ENCODE measurements at places on chromosomes 4 and X. TPM values are rescaled to one million over a fixed set of nuclear protein-coding genes. Genes with fewer than 3 reads are reported as not detected.

DNA sequence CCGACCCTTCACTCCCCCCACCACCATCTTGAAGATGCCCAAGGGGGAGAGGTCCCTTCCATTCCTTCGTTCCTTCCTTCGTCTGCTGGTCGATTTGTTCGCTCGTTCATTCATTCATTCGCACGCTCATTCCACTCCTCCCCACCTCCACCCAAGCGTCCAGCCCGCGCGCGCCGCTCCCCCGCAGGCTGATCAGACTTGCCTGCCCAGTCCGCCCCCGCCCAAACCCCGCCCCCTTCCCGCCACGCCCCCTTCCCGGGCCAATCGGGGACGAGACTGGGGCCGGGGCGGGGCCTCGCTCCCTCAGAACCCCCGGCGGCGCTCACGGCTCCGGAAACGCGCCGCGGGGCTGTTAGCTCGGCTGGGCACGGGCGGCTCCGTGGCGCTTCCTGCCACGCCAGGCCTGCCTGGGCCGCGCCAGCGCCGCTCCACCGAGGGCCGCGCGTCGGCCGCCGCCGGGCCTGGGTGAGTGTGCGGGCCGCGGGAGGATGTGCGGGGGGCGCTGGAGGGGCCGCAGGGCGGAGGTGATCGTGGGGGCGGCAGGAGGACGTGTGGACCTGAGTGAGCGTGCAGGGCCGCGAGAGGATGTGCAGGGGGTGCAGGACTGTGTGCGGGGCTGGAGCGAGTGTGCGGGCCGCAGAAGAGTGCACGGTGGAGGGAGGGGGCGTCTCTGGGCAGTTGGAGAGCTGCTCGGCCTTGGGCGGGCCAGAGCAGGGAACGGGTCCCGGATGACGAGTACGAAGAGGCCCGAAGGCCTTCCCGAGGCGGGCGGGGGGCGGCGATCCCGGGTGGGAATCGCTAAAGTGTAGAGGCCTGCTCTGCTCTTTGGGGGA, at the start of gene ZNF275:
TSS of gene ZNF275 (plus strand) at position 333 of the 833 bp plus-strand sequence. CDS start 2,527 bp downstream, outside the sequence.
- DNase-seq = peak; percentile 97

The EDA gene
- 0.59 TPM for total RNA-seq

DNA sequence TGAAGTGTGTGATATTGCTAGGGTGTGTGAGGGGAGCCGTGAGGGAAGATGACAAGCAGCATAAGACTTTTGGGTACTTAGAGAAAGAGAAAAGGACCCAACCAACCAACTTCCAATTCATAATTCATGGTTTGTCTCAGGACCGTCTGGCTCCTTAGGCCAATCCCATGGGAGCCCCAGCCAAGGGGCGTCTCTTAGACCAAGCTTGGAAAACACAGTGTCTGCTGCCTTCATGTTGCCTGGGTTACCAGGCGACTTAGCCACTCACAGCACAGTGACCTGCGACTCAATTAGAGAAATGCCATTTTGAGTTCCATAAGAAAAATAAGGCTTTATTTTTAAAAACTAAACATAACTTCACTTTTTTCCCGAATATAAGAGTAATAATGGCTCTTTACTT, 32.7 kb downstream of the BST1 start:
- no peak for DNase-seq

GRCh38 chr4:162705130-162705803, 461.4 kb downstream of the NAF1 start:
- peak; percentile 10 for DNase-seq

DNA sequence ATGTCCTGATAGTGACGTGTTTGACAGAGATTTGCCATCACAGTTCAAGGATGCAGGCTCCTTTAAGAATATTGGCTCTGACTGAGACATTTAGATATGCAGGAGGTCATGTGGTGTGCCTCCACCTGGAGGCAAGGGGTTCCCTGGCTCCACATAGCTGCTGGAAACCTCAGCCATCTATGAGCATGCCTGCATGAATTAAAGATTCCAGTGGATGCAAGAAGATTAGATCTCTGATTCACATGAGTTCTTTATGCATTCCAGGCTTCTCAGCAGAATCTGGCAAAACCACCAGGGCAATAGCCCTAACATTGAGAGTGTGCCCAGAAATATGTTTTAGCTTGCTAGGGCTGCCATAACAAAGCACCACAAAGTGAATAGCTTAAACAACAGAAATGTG, 298.5 kb upstream of the AADAT start:
- no peak for DNase-seq

DNA sequence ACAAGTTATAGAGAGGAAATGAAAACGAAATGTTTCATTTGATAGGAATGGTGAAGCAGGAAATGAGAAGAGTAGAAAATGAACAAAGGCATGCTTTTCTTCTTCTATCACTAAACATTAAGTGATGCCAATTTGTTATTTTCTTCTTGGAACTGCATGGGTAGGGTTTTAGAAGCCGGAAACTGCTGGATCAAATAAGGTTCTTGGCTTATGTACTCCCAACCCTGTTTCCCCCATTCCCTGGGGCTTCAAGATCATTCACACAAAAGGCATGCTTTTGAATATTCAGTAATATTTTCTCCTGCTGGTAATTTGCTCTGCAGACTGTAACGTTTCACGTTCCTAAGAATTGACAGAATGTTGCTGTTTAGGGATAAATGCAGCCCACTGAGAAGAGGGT, 224.1 kb downstream of the NLGN4X start:
- no peak for DNase-seq

DNA sequence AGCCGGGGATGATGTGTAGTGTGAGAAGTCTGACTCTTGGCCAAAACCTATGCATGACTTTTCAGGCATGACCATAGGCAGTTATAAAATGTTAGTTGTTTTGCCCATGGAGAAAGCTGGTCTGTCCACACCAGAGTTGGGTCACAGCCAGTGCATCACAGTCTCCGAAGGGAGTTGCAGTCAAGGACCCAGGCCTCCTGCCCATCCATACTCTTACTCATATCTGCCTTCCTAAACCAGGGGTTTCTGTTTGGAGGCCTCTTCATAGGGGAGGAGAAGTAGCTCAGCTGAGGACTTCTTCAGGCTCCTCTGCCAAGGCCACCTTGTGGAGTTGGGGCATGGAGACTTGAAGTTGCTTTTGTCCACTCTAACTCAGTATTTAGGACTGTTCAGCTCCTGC, 1008.3 kb downstream of the PCDH18 start:
- DNase-seq = no peak

The COL25A1 gene
- 1.4 TPM for total RNA-seq

DNA sequence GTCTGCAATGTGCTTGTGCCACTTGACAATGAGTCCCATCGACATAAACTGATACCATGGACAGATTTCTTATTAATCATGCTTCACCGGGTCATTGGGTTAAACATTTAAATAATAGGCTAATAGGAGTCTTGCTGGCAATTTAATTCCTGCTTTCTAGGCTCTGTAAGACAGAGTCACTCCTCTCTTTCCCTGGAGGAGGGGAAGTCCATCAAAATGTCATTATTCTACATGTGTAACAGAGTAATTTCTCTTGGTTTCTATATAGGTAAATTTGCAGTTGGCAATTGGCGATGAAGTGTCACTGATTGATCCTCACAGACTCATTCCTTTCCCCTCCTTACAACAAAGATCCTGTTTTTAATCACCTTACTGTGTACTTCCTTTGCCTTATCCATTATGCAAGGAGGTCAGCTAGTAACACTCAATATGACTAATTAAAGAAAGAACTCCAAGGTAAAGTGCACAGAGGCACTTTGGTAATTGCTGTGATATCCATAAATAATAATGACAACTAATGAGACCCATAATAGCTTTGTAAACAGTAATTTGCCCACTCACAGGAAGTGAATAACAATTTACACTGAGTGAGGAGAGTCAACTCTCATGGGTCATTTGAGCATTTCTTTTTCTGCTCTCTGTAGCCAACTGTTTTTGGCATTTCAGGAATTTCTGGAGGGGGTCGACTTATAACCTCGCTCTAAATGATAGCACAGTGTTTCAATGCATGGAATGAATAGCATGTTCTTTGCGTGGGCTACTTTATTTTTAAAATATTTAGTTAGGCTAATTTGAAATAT, 184.0 kb downstream of the UGT8 start:
- no peak for DNase-seq

The GC gene
- not detected for total RNA-seq

DNA sequence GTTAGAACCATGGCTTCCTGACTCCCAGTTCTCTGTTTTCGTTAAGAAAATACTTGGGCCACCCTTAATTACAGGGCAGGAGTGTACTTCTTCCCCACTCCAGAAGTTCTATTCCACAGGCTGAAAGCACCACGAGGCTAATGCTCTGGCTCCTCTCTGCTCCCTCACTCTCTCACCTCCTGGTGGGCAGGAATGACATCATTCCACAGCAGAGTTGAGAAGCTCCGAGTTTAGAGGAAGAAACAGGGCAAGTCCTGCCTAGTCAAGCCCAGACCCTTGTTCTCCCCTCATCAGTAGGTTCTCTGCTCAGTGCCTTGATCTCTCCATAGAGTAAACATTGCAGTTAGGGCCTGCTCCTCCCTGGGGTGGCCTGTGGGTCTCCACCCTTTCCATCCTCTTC, 343.8 kb upstream of the CLNK start:
- DNase-seq = no peak

DNA sequence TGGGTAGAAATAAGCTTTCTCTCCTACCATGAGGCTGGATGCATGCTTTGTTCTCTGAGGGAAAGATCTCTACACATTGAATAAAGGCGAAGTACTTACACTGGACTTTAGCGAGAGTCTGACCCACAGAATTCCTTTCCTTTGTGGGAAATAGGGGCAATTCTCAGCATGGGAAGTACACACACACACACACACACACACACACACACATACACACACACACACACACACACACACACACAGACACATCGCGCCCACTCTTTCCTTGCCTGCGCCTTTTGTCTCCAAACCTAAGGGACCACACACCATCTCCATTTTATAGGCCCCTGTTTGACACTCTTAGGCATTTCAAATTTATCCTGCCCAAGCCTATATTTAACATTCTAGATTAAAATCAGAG, 83.8 kb downstream of the LUZP4 start:
- DNase-seq = no peak

DNA sequence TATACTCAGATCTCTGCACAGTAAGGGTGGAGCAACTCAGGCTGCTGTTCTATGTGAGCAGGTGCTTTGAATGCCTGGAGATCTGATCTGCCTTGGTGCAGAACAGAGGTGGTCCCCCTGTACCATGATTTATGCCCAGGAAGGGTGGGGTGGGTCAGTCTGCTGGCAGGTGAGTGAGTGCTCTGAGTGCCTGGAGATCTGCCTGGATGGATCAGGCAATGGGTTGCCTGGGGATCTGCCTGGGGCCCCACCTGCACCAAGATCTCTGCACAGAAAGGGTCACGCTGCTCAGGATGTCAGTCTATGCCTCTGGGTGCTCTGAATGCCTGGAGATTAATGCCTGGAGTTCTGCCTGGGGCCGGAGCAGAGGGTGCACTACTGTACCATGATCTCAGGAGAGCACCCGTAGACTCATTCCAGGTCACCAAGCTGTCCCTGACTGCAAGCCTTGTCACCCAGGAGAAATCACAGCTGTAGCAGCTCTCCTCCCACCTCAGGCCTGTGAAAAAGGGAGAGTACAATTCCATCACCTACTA, 342.9 kb downstream of the GBA3 start:
- DNase-seq = no peak

DNA sequence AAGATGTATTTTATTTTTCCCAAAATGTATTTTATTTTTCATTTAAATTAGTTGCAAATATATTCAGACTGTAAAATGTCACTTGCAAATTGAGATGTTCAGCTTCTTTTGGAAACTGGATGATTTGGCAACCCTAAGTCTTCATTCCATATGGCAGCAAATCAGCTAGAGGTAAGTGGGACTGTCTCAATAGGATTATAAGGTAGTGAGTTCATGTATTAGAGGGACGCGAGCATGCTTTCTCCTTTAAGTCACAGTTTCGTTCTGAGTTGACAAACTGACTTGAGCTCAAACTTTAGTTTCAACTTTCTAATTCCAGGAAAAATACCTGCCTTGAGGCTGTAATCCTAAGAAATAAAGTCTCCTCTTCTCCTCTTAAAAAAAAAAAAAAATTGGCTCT, 44.2 kb upstream of the TMEM131L start:
- DNase-seq = no peak

- no peak for DNase-seq
Observed at GRCh38 chr4:75668596-75668995, 4.6 kb downstream of the G3BP2 start.

DNA sequence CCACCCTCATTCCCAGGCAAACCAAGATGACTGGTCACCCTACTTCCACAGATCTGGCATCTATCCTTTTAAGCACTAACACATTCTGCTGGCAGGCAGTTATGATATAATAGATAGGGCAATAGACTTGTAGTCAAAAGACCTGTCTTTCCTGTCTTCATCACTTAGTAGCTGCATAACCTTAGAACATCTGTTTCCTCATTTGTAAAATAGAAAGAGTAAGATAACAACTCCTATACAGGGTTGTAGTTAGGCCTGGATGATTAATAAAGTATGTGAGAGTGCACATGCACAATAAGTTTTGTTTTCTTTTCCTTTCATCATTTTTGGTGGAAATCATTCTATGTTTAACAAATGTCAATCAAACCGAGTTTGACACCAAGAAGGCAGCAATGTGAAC, 72.1 kb downstream of the GPR82 start:
- DNase-seq = no peak

DNA sequence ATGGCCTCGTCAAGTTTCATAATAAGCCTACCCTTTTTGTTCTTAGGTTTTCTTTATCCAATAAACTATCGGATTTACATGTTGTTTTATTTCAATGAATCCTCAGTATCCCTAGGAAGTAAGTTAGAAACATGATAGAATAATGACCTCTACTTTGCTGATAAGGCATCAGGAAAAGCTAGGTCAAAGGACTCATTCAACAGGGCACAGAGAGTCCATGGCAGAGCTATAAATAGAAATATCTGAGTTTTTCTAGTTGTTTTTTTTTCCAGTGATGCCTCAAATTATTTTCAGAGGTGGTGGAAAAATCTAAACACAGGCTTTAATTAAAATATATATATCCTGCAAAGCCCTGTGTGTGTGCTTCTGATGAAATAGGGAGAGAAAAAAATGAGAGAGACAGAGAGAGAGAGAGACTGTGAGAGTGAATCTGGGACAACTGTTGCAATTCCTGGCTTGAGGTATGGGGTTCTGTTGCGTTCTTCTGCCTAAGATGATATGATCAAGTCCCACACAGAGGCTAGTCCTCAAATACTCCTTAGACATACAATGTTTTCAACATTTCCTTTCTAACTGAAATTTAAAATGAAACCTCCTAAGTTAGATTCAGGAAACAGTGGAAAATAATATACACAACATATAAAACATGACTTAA, 139.9 kb downstream of the HDX start:
- no peak for DNase-seq

GRCh38 chrX:66902081-66902480, 263.2 kb upstream of the EDA2R start:
- DNase-seq = no peak

DNA sequence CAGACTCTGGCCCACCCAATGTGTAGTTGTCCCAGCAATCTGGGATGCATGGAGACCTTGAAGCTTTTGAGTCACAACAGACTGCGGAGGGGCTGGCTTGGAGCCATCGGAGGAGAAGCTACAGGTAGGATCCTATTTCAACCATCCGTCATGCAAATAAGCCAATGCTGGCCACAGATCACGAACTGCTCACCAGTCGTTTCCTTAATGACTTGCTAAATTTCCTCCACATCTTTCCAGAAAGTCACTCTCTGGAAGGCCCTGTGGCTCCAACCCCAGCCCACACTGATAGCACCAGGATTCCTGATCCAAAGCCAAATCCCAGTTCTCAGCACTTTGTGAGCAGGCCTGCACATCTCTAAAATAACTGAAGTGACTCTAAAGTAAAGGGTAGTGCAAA, 321.3 kb downstream of the RAB28 start:
- DNase-seq = no peak

The NSG1 gene
- not detected for total RNA-seq

The GABRG1 gene
- not detected for total RNA-seq
